Muscle of arm (tissue), 14 donors: ENCODE measurements at places on chromosomes 5 and 9. TPM values are rescaled to one million over a fixed set of nuclear protein-coding genes. Genes with fewer than 3 reads are reported as not detected.

The UIMC1 gene
- polyA plus RNA-seq, result 22.8 TPM

The LEAP2 gene
- polyA plus RNA-seq, result 4.0 TPM

DNA sequence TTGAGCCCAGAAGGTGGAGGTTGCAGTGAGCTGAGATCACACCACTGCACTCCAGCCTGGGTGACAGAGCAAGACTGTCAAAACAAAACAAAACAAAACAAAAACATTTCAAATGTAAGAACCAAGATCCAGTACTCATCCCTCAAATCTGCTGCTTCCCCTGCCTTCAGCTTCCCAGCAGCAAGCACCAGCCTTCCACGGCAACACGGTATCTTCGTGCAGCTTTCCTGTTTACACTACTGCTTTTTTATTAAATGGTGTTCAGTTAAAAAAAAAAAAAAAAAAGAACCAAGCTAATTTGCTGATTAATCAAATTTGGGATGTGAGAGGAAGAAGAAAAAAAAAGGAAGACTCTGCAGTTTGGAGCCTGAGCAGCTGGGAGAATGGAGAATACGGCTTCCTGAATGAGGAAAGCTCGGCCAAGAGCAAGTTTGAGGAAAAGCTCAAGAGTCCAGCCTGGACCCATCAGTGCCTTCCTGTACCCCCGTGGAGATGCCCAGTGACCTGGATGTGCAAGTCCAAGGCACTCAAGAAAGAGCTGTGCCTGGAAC, 28.0 kb upstream of the SLC2A8 start:
- no peak for DNase-seq

The GABBR2 gene
- polyA plus RNA-seq, result 1.1 TPM

DNA sequence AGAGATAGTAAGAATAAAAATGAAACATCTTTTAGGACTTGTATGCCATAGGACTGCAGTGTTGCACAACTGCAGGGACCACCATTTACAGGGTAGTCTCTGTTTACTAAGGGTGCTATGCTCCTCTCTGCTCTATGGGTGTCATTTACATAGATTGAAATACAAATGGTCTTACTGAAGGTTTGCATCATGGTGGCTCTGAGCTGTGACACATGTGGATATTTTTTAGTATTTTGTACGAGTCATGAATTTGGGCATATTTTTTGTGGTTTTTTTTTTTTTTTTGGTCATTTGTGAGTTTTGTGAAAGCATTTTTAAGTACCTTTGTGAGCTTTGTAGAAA, 47.4 kb downstream of the CSNK1G3 start:
- DNase-seq, result no peak

DNA sequence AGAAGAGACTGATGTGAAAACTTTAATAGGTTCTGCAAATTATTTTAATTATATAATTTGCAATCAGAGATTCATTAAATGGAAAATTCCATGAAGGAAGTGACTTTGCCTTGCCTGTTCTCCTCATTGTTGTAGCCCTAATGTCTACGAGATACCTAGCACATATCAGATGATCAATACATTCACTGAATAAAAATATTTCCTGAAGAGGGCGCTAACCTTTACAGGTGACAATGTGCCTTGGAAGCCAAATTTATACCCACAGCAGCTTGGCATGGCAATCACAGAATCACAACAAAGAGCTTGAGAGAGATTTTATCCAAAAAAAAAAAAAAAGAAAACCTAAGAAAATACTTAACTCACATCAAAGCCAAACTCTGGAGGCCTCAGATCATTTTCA, 17.4 kb downstream of the HAUS6 start:
- DNase-seq, result no peak

DNA sequence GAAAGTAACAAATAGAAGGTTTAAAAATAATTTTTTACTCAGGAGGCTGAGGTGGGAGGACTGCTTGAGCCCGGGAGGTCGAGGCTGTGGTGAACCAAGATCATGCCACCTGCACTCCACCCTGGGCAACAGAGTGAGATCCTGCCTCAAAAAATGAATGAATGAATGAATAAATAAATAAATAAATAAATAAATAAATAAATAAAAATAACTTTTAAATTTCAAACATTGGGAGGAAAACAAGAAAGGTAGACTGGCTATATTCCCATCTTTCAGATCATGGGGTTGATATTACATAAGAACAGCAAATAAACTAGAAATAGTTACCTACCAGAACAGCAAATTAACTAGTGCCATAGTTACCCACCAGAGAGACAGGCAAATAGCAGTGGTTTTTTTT, 75.7 kb downstream of the LHX2 start:
- no peak for DNase-seq

DNA sequence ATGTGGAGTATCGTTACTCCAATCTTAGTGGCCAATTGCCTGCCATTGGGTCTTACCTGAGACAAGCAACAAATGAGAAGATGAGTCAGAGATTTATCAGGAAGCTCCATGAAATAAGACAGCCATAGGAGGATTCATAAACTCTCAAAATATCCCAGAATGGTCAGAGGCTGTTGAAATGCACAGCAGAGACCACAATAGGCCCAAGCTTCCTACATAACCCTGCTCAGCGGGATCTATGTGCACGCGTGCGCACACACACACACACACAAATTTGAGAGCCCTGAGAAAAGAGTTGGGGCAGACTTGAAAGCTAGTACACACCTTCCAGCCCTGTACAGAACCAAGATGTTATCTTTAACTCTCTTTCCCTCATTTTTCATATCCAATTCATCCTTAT, 9.8 kb downstream of the UIMC1 start:
- no peak for DNase-seq

The NUTM2G gene
- polyA plus RNA-seq, result not detected

- DNase-seq, result peak; percentile 41
Observed at GRCh38 chr9:17531642-17532254, 47.1 kb upstream of the SH3GL2 start.

DNA sequence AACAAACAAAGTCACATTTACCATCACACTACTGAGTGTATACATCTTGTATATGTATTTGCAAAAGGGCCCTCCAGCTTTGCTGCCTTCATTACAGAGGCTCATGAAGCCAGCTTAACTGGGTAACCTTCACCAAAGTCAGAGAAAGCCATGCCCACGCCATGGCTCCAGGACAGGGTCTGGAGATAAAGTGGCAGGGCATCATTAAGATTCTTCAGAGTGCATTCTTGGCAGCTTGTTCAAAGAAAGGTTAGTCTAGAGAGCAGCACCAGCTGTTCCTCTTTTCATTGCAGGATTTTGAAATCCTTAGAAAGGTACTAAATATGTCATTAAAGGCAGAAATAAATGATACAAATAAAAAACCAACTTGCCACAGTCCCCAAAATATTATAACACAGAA, 333.2 kb downstream of the NDUFS4 start:
- no peak for DNase-seq

- DNase-seq, result no peak
Observed at GRCh38 chr9:85453850-85454249, 287.9 kb downstream of the AGTPBP1 start.

DNA sequence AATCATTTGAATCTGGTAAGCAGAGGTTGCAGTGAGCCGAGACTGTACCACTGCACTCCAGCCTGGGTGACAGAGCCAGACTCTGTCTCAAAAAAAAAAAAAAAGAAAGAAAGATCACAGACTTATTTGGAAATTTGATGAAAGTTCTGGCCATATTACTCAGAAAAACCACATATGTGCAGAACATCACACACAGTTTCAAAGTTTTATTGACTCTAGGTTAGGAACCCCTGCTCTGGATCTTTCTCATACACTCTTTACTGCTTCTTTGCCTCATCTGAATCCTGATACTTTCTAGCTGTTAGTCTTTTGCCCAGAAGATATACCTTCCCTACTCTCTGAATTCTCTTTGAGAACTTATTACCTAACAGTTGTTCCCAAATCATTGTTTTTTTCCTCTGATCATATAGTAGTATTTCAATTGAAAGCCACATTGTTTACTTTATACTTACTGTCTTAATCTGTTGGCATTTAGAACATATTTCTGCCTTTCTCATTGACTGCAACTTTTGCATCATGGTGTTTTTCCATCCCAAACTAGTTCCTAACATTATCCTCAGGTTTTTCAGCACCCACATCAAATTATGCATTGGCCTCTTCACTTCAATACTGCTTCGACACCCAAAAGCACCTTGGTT, 68.7 kb downstream of the LNPEP start:
- DNase-seq, result no peak

- DNase-seq, result no peak
Observed at GRCh38 chr5:36450229-36451014, 148.7 kb upstream of the RANBP3L start.

The MEIKIN gene
- polyA plus RNA-seq, result not detected

GRCh38 chr9:131781069-131781468, 41.2 kb upstream of the RAPGEF1 start:
- DNase-seq, result no peak

DNA sequence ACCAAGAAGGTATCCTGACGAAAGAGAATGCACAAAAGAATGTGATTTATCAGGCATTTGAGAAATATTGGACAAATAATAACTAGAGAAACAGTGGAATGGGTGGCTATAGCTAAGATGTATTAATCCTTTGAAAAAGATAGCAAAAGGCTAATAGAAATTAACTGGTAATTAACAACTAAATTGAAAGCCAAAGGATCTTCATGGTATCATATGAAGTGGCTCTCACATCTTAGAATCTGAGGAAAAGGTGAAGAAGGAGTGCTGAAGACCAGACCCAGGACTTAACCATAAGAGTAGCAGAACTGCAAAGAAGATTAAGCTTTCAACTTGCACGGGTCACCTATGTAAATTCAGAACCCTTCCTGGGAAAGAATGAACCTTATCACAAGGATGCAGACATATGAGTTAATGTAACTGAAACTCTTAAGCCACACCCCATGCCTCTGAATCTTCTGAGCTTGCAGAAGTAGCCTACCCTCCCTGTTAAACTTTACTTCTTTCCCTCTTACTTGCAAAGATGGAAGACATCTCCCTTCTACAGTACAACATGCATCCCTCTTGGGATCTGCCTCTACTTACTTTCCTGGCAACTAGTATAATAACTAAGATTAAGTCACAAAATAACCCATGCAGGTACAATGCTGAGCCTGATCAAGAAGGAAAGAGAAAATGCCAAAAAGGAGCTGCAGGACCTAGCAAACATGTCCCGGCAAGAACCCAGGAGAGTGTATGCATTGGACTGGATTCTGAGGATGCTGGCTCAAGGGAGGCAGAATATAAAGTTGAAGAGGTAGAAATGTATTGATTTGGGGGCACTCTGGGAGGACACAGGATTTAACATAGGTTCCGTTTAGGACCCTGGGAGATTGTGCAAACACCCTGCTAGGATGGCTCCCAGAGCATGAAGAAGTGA, 395.5 kb upstream of the SLC30A5 start:
- DNase-seq, result no peak

DNA sequence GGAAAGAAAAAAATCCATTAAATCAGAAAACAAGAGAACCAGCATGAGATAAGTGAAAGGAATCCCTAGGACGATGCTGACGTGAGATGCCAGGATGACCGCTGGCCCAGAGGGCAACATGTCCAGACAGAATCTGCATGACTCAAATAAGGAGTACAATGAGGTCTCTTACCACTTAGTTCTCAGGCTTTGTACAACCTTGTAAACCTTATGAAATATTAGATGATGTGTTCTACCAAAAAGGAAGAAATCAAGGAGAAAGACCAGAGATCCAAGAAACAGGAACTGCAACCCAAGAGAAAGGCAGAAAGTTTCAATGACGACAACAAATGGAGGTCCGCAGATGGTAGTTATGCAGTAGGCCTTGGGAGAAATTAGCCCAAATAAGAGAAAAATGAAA, 2.8 kb upstream of the GPR150 start:
- no peak for DNase-seq

The C9orf50 gene
- not detected for polyA plus RNA-seq

The NCS1 gene
- polyA plus RNA-seq, result 50.1 TPM

The MYMK gene
- polyA plus RNA-seq, result not detected

GRCh38 chr9:134899818-134900217, 17.9 kb downstream of the FCN1 start:
- no peak for DNase-seq

DNA sequence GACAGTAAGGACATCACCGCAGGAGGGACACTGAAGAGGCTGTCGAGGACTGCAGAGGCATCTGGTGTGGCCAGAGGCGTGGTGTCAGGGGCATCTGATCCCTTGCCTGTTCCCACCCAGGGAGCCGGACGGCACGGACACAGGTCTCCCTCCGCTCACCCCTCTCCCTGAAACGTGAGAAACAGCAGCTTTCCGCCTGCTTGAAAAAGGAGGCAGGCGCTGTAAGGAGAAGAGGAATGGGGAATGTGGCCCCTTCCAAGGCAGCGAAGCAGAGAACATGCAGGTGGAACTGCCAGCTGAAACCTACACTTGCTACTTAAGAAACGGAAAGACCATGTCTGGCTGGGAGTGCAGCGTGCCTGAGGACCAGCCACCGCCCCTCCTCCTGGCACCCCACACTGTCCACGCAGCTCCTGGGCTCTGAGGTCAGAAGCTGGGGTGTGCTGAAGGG, 176.2 kb downstream of the GAPVD1 start:
- DNase-seq, result no peak

The PCDHB9 gene
- 1.9 TPM for polyA plus RNA-seq

DNA sequence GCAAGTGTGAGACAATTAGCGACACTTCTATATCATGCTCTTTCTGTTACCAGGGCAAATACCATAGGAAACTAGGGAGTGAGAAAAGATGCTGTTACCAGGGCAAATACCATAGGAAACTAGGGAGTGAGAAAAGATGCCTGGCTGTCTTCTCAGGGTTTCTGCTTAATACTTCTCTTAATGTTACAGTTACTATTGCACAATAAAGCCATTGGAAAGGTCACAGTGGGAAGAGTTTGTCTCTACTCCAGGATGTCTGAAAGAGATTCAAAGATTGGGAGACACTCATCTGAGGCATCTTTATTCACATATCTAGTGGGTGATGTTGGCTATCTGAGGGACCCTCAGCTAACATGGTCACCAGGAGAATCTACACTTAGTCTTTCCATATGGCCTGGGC, 431.7 kb upstream of the POU5F2 start:
- no peak for DNase-seq

GRCh38 chr9:73233359-73234007, 81.8 kb downstream of the ANXA1 start:
- DNase-seq, result no peak

DNA sequence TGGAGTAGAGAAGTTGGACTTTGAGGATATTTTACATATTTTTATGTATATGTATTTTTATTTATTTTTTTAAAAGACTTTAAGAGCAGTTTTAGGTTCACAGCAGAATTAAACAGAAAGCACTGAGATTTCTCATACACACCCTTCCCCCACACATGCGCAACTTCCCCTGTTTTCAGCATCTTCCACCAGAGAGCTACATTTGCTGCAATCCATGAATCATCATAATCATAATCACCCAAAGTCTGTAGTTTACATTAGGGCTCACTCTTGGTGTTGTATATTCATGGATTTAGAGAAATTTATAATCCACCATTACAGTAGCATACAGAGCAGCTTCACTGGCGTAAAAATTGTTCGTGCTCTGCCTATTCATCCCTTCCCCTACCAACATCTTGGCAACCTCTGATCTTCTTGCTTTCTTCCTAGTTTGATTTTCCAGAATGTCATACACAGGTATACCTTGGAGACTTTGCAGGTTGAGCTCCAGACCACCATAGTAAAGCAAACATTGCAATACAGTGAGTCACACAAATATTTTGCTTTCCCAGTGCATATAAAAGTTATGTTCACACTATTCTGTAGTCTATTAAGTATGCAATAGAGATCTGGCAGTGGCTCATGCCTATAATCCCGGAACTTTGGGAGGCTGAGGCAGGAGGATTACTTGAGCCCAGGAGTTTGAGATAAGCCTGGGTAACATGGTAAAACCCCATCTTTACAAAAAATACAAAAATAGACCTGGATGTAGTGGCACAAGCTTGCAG, 9.6 kb upstream of the CCDC171 start:
- DNase-seq, result no peak
